ENCODE measurements at places on chromosomes 6 and 20.

DNA sequence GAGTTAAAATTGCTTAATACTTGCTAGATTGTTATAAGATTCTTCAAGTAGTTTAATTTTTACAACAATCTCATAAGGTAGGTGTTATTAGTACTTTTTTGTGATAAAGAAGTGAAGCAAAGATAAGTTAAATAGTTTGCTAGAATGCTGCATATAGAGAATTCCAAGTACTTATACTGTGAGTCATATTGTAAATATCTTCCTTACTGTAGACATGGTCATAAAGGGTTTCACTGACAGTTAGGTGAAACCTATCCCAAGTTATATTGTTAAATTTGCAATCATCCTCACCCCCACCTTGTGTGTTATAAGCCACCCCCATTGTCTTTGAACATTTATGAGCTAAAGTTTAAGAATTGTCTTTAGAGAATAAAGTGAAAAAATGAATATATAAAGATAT lies 142.0 kb downstream of the FAM83B start:
- no peak for DNase-seq

DNA sequence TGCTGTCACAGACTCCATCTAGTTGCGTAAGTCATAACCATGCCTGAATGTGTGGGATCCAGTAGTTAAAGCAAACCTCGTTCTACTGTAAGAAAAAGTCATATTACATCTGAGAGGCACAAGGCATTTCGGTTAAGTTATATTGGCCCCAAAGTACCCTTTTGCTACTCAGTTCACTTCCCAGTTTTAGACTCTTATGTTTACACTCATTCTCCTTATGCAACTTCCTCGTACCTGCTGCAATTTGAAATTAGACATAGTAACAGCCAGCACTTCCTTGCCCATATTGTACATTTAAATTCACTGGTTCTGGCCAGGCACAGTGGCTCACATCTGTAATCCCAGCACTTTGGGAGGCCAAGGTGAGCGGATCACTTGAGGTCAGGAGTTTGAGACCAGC lies 37.0 kb downstream of the PEX7 start:
- DNase-seq: no peak

- no peak for DNase-seq
Measured at GRCh38 chr6:112184951-112185350, 69.4 kb downstream of the LAMA4 start.

DNA sequence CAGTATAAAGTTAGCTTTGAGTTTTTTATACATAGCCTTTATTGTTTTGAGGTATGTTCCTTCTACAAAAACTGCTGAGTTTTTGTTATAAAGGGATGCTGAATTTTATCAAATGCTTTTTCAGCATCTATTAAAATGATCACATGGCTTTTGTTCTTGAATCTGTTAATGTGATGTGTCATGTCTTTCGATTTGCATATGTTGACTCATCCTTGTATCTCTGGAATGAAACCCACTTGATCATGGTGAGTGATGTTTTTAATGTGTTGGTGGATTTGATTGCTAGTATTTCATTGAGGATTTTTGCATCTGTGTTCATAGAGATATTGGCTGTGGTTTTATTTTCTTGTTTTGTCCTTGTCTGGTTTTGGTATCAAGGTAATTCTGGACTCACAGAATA lies 24.7 kb upstream of the BLCAP start:
- DNase-seq: no peak

- DNase-seq: peak; percentile 39
Measured at GRCh38 chr6:156832231-156832647, 55.1 kb downstream of the ARID1B start.

DNA sequence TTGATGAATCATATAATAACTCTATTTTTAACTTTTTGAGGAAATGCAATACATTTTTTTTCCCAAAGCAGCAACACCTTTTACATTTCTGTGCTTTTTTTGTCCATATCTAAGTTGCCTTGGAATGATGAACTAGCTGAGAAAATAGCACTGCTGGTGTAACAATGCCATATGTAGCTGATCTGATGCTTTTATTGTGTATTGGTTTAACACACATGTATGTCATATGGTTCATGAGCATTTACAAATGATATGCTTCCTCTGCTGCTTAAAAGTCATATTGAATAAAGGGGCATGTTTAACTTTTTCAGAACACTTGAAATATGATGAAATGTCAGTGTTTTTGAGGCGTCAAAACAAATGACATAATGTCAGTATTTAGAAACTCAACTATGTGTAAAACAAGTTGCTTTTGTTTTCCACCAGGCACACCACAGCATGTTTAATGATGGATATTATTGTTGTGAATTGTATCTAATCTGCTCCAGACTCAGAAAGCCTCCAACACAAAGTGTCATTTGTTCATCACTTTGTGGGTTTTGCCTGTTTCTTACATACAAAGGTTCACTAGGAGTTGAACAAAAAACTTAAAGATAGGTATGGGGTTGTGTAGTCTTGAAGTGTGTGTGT lies 775.8 kb upstream of the FLRT3 start:
- peak; percentile 30 for DNase-seq

DNA sequence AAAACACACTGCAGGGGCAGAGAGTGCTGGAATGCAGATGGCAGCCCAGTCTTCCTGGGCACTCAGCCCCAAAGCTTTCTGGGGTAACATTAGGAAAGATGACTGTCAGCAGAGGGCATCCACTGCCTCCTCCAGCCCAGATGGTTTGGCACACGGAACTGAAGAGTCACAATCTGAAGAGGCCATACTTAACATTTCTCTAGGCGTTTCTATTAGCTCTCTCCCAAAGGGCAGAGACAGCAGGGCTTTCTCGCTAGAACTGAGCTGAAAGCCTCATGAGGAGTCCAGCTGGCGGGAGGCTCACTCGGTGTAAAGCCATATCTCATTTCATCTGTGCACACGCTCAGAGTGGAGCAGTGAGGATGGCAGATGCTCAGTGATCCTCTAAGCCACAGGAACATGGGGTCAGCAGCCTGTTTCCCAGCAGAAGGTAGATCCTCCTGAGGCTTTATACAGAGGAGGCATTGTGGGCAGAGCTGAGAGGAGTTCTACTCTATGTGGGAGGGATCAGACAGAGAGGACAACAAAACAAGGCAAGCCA lies 28.1 kb downstream of the ALDH8A1 start:
- DNase-seq: peak; percentile 32

DNA sequence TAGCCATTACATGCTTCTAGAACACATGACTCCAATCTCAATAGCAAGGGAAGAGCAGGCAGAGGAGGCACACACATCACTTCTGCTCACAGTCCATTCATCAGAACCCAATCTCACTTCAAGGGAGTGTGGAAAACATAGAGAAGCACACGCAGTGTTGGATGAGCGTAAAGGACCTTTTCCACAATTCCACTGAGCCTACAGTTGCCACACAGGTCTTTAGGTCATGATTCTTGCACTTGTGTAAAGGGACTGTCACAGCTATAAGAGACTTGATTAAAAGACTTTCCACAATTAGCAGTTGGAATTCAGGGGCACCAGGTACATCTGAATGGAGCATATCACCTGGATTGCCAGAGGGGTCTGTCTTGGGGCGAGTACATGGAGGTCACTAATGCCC lies 86.2 kb downstream of the TBC1D7 start:
- DNase-seq: no peak

GRCh38 chr6:131693384-131693783 lies 7.8 kb downstream of the OR2A4 start:
- DNase-seq: no peak

DNA sequence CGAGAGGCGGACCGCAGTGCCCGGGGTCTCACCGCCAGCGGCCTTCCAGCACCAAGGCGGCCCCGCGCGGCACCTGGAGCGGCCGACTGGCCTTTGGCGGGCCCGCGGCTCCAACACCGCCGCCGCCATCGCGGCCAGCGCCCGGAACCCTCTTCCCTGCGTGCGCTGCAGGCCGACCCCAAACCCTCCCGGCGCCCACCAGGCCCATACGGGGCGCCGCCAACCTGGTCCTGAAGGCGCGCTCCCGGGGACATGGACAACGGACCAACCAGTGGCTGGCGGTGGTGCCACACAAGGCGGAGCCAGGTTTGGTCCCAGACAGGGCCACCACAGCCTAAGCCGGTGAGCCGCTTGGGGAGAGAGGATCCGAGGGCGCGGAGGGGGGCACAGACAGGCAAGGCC lies 1514.8 kb upstream of the DEFB115 start:
- no peak for DNase-seq

All from pons (tissue), 1 donor.